ENCODE measurements at places on chromosomes 12 and 14. TPM values are rescaled to one million over a fixed set of nuclear protein-coding genes. Genes with fewer than 3 reads are reported as not detected.

PRICKLE1 gene
- 3.1 TPM for total RNA-seq

NFE2 gene
- total RNA-seq: not detected

MMP17 gene
- 8.5 TPM for total RNA-seq

CD4 gene
- total RNA-seq: 0.28 TPM

KIAA0586 gene
- total RNA-seq: 22.3 TPM

GPR162 gene
- 0.96 TPM for total RNA-seq
